ENCODE measurements at places on chromosomes 12 and 14. TPM values are rescaled to one million over a fixed set of nuclear protein-coding genes. Genes with fewer than 3 reads are reported as not detected.

- no peak overlapping the region for H3K4me3 ChIP-seq
- H3K27ac ChIP-seq = no peak overlapping the region
- H3K4me1 ChIP-seq = no peaks in the 10 kb centered on the region
- no peak for DNase-seq
These were observed 146.6 kb upstream of the PLEKHG7 start for GRCh38 chr12:92556141-92556540.

DNA sequence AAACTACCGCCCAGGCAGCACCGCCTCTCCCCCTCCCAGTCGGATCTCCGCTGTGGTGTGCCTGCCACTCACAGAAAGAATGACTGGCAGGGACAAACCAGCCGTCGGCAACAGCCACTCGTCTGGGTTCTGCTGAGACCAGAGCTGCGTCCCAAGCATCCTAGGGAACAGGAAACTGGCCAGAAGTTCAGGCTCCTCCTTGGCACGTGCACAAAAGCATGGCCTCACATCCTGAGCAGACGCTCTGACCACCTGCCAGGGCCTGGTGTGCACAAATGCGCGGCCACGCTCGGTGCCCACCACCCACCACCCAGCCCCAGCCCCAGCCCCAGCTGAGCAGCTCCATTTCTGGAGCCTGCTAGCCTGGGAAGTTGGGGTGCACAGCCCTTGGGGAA, 214.8 kb downstream of the DPF3 start:
- no peaks in the 10 kb centered on the region for H3K27me3 ChIP-seq
- no peak for DNase-seq
- H3K36me3 ChIP-seq = no peaks in the 10 kb centered on the region
- H3K27ac ChIP-seq = peak overlapping the region; percentile 44
- H3K4me3 ChIP-seq = no peak overlapping the region

The SLC38A4 gene
- not detected for total RNA-seq

GRCh38 chr12:30796313-30796780, 41.6 kb upstream of the CAPRIN2 start:
- H3K27ac ChIP-seq = no peak overlapping the region
- peak overlapping the region; percentile 87 for H3K4me3 ChIP-seq
- DNase-seq = no peak
- H3K36me3 ChIP-seq = no peaks in the 10 kb centered on the region
